ENCODE measurements at places on chromosomes 11 and 22. TPM values are rescaled to one million over a fixed set of nuclear protein-coding genes. Genes with fewer than 3 reads are reported as not detected.

Gene SYT7
- not detected for total RNA-seq

Gene IRF7
- total RNA-seq: 55.0 TPM

Gene SAA4
- total RNA-seq: not detected

Gene GRM5
- not detected for total RNA-seq
